Ascending aorta (tissue), 2 donors: ENCODE measurements at places on chromosomes 11 and 22.

DNA sequence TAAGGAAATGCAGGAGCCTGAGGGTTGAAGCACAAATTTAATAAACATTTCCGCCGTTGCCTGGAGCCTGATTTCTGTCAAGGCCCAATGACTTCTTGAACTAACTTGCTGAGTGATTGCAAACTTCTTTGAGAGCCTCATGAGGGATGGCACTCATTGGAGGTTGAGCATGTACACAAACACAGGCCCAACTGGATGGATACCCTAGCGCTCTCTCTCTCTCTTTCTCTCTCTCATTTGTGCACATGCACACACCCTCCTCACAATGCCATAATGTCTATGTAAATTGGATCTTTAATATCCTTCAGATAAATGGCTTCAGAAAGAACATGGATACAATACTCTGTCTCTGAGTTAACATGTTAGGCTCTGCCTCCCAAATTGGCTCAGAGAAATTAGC lies 597.7 kb upstream of the CADM1 start:
- no peak for DNase-seq

DNA sequence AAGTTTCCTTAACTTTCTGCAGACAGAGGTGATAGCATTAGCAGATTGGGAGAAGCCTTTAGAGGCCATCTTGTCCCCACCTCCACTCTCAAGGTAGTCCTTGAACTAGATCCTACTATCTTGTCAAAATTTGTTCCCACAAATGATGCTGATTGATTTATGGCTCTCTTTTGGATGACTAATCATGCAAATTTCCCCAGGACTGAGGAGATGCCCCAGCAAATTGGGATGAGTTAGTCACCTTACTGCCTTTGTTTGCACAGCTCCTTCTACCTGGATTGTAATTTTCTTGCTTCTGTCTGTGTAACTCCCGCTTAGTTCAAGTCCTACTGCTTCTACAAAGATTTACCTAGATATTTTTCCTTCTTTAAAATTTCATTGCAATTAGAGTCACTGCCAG lies 391.4 kb upstream of the CADM1 start:
- no peak for DNase-seq

DNA sequence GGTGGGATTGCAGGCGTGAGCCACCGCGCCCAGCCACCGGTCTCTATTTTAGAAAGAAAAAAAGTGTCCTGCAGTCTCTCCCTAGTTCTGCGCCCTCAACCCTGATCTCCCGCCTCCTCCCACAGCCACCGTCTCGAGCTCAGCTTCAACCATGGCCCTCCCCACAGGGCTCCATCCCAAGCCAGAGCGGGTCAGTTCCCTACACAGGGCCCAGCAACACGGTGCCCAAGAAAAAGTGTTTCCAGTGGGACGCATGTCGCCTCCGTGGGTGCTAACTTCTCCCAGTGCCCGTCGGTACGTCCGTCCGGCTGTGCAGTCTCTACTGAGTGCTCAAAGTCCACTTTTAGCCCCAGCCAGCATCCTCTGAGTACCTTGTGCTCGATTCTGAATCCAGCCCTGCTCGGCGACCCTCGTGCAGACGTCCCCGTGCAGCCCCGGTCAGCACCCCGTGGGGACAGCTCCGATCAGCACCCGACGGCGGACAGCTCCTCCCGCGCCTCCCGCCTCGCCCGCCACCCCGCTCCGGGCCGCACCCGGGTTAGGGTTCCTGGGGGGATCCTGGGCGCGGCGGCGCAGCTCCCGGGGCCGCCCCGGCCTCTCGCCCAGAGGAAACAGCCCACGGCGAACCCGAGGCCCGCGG lies 657 bp upstream of the MAPK8IP2 start:
- no peak for DNase-seq

GRCh38 chr22:48096411-48096810 lies 1334.0 kb downstream of the TBC1D22A start:
- peak; percentile 43 for DNase-seq

GRCh38 chr11:97461044-97461880 lies 1071.4 kb downstream of the JRKL start:
- no peak for DNase-seq

DNA sequence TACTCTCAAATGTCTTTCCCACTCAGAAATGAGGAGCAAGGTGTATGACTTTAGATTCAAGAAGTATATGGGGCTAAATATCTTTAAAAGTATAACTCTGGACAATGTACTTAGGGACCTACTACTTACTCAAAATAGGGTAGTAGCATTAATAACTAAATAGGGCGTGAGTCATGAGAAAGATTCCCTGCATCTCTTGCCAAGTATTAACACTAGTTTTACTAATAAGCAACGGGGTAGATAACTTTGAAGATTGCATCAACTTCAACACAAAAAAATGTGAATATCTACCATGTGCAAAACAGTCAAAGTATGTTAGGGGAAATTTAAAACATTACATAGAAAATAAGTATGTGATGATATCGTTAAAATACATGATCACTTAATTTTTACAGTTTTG lies 99.6 kb downstream of the PGR start:
- DNase-seq, result no peak

DNA sequence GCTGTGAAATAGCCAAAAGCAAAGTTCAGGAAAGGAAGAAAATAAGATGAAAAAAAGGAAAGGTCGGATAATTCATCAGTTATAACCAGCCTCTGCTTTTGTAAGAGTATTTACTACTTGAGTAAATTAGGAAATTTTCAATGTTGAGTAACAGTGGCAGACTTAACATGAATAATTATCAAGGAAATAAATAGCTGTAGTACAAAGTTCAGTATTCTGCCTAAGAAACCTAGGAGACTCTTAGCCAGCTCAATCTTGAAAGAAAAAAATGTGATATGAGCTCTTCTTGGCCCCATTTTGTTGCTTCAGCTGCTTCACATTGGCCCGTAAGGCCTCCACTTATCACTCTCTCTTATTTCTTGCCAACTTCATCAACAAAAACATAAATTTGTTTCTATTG lies 17.0 kb upstream of the DNAJB7 start:
- DNase-seq, result no peak

DNA sequence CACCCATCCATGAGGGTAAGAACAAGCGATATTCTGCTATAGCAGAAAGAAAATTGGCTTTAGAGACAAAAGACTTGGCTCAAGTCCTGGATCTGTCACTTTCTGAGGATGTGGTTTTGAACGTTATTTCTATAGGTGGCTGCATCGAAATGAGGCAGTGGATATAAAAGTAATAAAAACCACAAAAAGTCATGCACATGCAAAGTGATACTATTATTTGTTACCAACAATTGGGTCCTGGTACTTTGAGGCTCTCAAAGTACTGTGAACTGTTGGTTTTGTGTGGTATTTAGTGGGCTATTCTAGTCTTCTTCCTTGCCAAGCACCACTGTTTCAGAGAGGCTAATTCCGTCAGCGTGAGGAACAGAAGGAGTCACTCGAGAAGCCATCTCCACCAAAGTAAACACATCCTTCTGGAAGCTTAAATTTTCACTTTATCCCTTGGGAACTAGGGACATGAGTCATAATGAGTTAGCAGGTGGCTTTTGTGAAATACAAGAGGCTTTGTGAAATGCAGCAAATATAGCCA lies 13.1 kb downstream of the UBASH3B start:
- no peak for DNase-seq

GRCh38 chr22:28444659-28445058 lies 235.0 kb downstream of the TTC28 start:
- no peak for DNase-seq

DNA sequence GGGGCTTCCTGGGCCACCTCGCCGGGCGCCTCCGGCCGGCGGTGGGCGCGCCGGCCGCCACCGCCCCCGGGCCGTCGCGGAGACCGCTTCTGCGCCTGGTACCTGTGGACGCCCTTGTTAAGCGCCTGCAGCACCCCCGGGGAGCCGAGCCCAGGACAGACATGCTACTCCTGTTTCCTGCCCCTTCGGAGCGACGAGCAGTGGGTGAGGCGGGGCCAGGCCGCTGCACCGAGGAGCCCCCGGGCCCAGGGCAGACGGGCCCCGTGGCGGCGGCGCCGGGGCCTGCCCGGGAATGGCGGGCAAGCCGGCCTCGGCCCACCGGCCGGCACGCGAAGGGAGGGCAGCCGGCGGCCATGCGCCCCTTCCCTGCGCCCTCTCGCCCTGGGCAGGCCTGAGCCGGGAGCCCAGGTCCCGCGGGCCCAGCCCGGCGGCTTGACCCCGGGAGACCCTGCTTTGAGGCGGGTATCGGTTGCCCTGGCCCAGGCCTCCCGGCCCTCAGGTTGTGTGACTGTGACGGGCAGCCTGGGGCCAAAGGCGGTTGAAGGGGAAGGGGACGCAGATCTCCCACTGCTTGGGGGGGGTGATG lies 789 bp upstream of the KDM2A start:
- no peak for DNase-seq

GRCh38 chr22:42788466-42788865 lies 67.8 kb upstream of the A4GALT start:
- DNase-seq, result no peak

DNA sequence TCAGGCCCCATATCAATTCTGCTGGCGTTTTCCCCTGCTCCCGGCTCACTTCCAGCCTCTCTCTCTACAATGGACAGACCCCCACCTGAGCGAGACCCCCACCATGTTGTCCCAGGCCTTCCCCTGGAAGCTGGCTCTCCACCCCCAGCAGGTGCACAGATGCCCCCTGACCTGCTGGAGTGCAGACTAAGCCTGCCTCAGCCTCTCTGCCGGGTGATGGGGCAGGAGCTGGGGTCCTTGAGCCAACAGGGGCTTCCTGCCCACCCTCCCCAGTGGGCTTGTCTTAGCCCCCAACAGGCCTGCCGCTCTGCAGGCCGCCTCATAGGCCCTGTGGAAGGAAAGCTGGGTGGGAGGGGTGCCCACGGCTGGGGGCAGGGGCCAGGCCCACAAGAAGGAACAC lies 10.0 kb downstream of the ELFN2 start:
- no peak for DNase-seq
